ENCODE measurements at places on chromosomes 5 and 9.

- DNase-seq: no peak
These were observed 1.7 kb upstream of the SLC38A9 start for GRCh38 chr5:55713871-55714270.

- no peak for DNase-seq
These were observed 26.9 kb downstream of the PPP3R2 start for GRCh38 chr9:101567725-101568350.

DNA sequence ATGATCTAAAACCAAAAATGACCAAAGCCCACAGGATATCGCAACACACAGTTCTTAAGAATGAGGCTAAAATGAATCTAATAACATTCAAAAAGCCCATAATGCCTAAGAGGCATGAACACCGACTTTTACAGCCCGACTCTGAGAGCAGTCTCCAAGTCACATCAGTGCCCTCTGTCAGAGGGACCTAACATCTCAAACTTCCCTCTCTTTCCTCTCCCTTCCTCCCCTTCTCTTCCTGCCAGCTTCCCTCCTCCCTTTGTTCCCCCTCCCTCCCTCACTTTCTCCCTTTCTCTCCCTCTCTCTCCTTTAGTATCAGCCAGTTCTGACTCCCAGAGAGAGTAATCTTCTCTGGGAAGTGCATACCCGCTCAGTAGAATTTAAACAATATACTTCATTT, 154.4 kb downstream of the GLIS3 start:
- no peak for DNase-seq

- DNase-seq: no peak
These were observed 3.7 kb upstream of the ICE1 start for GRCh38 chr5:5418764-5419163.

- no peak for DNase-seq
These were observed 541.0 kb downstream of the RAB3C start for GRCh38 chr5:59123595-59124561.

DNA sequence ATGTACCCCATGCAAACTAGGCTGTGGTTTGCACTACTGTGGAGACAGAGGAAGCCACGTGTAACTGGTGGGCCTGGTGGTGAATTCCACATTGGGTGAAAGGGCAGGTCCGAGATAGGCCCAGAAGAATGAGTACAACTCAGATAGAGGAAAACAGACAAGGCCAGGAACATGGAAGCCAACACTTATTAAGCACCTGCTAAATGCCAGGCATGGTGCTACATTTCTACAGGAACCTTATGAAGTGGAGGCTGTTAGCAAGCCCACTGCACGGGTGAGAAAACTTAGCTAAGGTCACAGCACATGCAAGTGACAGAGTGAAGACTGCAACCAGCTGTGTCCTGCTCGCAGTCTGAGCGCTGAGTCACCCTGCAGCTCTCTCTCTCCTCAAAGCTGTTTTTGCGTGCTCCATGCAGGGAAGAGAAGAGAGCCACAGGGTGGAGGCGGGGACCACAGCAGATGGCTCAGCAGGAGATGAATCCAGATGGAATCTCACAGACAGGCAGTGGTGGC, 65.5 kb upstream of the SPTLC1 start:
- DNase-seq: no peak

DNA sequence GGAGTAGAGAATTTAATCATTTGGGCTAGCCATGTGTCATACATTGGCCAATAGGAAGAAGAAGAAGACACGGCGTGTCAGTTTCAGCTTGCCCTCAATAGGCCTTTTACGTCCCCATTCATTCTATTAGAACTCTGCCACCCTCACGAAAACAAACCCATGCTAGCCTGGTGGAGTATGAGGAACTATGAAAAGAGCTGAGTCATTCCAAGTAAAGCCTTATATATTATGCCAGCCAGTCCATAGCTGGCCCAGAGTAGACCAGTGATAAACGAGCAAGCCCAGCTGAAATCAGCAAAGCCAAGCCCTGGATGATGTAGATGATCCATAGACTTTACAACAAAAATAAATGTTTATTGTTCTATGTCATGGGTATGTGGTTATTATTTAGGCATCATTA, 895.1 kb downstream of the TLE1 start:
- no peak for DNase-seq

DNA sequence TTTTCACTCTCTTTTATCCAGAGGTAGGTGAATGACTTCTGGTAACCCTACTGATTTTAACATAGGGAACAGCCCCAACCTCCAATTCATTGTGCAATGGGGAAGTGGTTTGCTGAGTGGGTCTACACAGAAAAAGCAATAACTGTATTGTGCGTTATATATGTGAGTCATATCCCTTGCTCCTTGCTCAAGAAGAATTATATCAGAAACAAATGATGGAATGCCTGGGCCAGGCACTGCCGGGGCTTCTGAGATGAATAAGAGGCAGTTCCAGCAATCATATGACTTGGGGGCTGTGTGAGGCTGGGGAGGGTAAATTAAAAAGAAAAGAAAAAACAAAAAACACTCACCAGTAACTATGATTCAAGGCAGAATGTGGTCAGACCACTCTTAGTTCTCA, 79.2 kb upstream of the ABCA1 start:
- DNase-seq: no peak

DNA sequence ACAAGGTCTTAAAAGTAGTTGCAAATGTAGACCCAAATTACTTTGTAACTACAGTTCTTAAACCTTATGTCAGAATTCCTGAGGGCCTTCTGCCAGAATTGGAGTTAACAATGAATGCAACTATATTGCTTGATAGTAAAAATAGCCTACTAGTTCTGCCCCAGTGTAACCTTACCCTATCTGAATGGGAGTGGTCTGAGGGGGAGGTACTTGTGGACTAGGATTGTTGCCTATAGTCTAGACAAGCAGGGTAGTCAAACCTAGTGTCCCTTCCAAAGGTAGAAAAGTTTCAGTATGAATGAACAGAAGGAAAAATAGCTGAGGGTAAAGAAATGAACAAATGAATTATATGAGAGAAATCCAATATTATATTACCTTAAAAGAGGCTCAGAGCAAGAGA, 242.2 kb downstream of the PJA2 start:
- DNase-seq: no peak

DNA sequence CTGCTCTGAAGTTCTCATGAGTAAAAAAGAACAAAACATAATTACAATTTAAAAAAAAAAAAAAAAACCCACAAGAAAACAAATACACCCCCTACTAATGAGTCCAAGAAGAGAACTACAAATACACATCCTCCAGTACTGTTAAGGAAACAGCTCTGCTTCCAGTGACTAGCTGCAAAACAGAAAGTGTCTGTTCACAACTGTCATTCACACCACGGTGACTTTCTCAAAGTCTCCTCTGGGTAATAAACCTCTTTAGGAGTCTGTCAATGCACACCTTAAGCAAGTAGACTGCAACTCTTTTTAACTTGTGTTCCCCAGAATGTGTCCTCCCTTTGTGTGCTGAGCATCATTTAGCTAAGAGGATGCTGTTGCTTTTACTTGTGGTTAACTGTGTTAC, 6.2 kb downstream of the REEP5 start:
- no peak for DNase-seq

DNA sequence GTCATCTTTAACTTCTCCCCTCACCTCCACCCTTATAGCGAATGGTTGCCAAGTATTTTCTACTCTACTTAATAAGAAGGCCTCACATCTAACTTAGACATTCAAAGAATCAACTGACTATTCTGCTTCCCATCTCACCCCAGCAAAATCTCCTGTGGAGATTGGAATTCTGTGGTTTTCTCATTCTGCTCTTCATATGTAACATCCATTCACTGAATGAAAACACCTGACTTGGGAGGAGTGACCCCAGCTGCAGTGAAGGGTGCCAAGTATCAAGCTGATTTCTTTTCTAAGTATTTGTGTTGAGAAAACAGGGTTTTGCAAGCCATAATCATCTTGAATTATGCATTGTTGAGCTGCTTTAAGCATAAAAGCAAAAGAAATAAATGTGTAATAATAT, 42.5 kb upstream of the TAF1L start:
- no peak for DNase-seq

GRCh38 chr5:36778336-36778735, 98.2 kb upstream of the NIPBL start:
- DNase-seq: no peak

DNA sequence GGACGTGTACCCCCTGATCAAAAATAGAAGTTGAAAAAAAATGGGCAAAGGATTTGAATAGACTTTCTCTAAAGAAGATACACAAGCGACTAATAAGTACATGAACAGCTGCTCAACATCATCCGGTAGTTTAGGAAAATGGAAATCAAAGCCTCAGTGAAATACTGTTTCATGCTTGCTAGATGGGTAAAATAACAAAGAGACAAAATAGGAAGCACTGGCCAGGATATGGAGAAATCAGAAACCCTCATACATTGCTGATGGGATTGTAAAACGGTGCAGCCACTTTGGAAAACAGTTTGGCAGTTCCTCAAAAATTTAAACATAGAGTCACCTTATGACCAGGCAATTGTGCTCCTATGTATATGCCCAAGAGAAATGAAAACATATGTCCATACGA, 65.0 kb upstream of the SUB1 start:
- no peak for DNase-seq

- no peak for DNase-seq
These were observed 9.2 kb upstream of the ZNF354A start for GRCh38 chr5:178739452-178740180.

DNA sequence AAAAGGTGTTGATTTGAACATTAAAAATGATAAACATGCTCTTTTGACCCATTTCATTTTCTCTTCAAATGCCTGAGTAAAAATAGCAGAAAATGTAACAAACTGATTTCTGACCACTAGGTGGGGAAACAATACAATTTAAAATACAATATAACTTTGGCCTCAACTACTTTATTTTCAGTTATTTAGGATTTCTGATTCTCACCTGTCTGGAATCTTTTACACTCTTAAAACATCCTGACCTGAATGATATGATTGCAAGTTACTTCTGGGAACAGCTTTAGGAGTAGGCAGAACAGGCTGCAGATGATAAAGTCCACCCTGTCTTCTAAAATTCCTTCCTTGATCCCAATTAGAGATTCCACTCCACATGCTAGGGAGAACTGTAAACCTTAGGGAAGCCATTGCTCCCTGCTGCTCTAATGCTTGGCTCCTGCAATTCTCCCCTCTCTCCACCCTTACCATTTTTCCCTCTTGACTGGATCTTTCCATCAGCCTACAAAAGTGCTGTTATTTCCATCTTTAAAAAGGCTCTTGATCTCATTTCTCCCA, 70.3 kb downstream of the FYB1 start:
- DNase-seq: no peak

GRCh38 chr5:123206618-123207017, 117.6 kb downstream of the PRDM6 start:
- DNase-seq: no peak

GRCh38 chr5:40405996-40406740, 273.5 kb upstream of the PTGER4 start:
- DNase-seq: no peak

- DNase-seq: no peak
These were observed 110.1 kb upstream of the IRX2 start for GRCh38 chr5:2861605-2862004.

- DNase-seq: no peak
These were observed 5.3 kb upstream of the MSX2 start for GRCh38 chr5:174718880-174719610.

GRCh38 chr9:122192914-122193525, 33.3 kb downstream of the MORN5 start:
- DNase-seq: no peak

DNA sequence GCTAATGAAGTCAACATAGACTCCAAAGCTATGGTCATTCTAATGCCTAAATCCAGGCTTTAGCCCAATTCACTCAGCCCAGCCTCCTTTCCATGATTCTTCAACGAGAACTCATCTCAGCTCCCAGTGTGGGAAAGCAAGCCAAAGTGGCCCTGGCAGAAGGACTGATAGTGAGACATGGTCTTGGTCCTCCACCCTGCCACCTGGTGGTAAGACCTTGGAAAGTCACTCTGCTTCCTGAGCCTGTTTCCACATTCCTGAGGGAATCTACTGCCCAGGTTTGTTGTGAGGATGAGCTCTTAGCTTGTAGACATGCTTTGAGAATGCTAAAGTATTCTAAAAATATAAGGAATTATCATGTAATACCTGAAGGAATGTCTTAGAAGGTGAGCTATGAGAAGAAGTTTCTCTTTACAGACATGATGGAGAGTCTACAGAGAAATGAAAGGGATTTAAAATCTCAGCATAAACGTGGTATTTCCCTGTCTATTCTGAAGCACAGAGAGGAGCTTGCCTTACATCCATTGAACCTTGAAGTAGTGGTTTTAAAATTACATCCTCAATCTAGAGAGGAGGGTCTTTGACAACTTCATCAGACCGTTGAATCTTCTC, 173.5 kb downstream of the TRIM32 start:
- no peak for DNase-seq

DNA sequence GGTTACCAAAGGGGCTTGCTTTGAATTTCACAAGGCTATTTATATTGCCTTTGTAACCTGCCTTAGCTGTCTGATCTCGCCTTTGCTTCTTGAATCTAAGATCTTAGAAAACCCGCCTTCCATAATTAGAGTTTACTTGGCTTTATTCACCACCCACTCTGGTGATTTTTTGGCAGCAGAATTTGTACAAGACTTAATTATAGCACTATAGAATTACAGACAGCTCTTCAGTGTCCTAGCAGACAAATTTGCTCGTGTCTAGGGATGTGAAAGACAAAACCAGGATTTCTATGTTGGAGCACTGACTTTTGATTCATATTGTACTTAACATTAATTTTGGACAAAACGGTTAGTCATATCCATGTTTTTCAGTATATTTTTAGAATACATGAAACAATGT, 306.6 kb downstream of the ADGRV1 start:
- no peak for DNase-seq

DNA sequence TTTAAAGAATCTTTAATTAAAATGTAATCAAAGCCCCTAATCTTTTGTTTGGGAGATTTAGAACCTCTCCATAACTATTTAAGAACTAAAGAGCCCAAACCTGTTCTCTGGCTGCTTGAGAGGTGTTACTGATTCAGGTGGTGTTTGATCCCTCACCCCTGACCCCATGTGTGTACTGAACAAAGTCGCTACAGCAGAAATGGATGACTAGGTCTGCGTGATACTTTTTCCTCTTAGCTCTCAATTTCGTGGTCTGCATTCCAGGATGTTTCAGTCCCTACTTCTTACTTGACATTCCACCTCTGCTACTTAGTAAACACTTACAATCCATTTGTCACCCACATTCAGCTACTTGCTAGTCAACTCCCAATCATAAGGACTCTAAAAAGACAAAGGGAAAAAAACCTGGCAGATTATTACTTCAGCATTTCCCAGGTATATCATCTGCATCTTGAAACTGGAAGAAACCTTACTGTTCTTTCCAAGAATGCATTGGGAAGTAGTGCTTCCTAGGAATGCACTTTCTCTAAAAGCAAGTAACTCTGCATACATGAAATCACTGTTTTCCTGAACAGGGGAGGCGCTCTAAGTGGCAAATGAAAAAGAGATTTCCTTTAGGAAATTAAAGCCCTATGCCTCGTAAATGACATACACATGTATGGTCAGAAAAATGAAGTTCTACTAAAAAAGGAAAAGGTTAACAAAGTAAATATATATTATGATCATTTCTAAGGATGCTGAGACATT, 1091.6 kb downstream of the PTPRD start:
- no peak for DNase-seq
